WTC11 (cell line): ENCODE measurements at places on chromosomes 3 and 15. TPM values are rescaled to one million over a fixed set of nuclear protein-coding genes. Genes with fewer than 3 reads are reported as not detected.
A peak's percentile ranks its signal among the peaks of the same experiment; 100 is the strongest.

Gene AMIGO3
- total RNA-seq = 3.9 to 5.3 TPM (median 4.3 TPM) in 3 replicates

Gene PLSCR5
- not detected in 3 replicates for total RNA-seq

Gene ALPK3
- 16.5 to 23.0 TPM (median 20.9 TPM) in 3 replicates for total RNA-seq

Gene TBC1D21
- total RNA-seq = not detected in 3 replicates

Gene COX5A
- 336 to 355 TPM (median 354 TPM) in 3 replicates for total RNA-seq

Gene BTLA
- total RNA-seq = 0.14 to 0.37 TPM in 2 of 3 replicates, not detected in the other

GRCh38 chr3:16254916-16255315, 9.8 kb downstream of the DPH3 start:
- H3K4me1 ChIP-seq = peaks cover 27% of the 10 kb centered on the region
- 0 out of 2 replicates have a peak overlapping the region, but pooled peaks have one; percentile 24 for H3K27ac ChIP-seq
- H3K27me3 ChIP-seq = no peaks in the 10 kb centered on the region; the same call in 1 of the 2 replicates
- no peak overlapping the region for H3K4me3 ChIP-seq
- peaks cover 3% of the 10 kb centered on the region for H3K36me3 ChIP-seq

- H3K4me1 ChIP-seq = peaks cover 3% of the 10 kb centered on the region; the same call in 1 of the 2 replicates
- no peak overlapping the region for H3K27ac ChIP-seq
- no peaks in the 10 kb centered on the region for H3K27me3 ChIP-seq
- H3K36me3 ChIP-seq = no peaks in the 10 kb centered on the region
- DNase-seq = no peak
- H3K4me3 ChIP-seq = no peak overlapping the region
These were observed 27.2 kb downstream of the TIMP4 start for GRCh38 chr3:12131351-12132090.

GRCh38 chr3:8741581-8742261, 8.1 kb downstream of the CAV3 start:
- peak; percentile 58 for DNase-seq
- peak overlapping the region; percentile 61; the same call in 1 of the 2 replicates for H3K27ac ChIP-seq
- no peaks in the 10 kb centered on the region for H3K36me3 ChIP-seq
- peaks cover 13% of the 10 kb centered on the region for H3K27me3 ChIP-seq
- peaks cover 33% of the 10 kb centered on the region for H3K4me1 ChIP-seq
- peak overlapping the region; percentile 52 for H3K4me3 ChIP-seq

DNA sequence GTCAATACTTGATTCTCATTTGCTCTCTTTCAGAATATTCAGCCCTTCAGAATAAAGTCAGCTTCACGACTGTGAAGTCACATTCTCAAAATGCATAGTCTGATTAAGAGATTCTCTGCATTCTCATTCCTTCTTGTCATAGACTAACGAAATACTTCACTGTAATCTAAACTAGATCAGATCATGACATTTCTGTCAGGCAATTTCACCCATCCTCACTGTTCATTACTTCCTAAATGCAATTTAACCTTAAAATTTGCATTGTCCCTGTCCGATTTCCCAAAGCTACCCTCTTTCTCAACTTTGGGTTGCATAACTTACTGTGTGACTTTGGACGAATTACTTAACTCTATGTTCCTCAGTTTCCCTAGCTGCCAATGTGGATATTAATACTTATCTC, 6.2 kb downstream of the RPL22L1 start:
- no peak overlapping the region for H3K27ac ChIP-seq
- H3K27me3 ChIP-seq = no peaks in the 10 kb centered on the region
- DNase-seq = no peak
- peaks cover 9% of the 10 kb centered on the region for H3K4me1 ChIP-seq
- H3K4me3 ChIP-seq = no peak overlapping the region

GRCh38 chr15:55518641-55519040, 10.6 kb upstream of the DNAAF4 start:
- no peak for DNase-seq
- no peak overlapping the region for H3K4me3 ChIP-seq
- H3K27ac ChIP-seq = no peak overlapping the region
- peaks cover 4% of the 10 kb centered on the region for H3K27me3 ChIP-seq
- H3K36me3 ChIP-seq = peaks cover 6% of the 10 kb centered on the region
- H3K4me1 ChIP-seq = peaks cover 9% of the 10 kb centered on the region

DNA sequence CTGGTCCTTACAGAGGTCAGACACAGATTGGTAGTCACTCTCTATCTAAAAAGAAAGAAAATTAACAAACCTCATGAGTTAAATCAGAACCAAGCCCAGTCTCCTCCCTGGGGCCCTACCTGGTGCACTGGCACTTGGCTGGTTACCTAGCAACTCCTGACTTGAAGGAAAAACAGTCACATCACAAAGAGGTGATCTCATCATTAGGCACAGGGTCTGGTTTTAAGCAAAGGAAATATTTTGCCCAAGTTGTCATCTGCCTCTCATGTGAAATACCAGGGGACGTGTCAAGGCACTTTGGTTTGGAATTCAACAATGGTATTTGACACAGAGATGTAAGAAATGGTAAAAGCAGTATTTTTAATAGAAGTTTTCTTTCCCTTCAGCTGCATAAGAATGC, 47.7 kb upstream of the FMN1 start:
- H3K4me1 ChIP-seq = peaks cover 29% of the 10 kb centered on the region
- no peaks in the 10 kb centered on the region for H3K36me3 ChIP-seq
- no peaks in the 10 kb centered on the region; the same call in 1 of the 2 replicates for H3K27me3 ChIP-seq
- no peak for DNase-seq

DNA sequence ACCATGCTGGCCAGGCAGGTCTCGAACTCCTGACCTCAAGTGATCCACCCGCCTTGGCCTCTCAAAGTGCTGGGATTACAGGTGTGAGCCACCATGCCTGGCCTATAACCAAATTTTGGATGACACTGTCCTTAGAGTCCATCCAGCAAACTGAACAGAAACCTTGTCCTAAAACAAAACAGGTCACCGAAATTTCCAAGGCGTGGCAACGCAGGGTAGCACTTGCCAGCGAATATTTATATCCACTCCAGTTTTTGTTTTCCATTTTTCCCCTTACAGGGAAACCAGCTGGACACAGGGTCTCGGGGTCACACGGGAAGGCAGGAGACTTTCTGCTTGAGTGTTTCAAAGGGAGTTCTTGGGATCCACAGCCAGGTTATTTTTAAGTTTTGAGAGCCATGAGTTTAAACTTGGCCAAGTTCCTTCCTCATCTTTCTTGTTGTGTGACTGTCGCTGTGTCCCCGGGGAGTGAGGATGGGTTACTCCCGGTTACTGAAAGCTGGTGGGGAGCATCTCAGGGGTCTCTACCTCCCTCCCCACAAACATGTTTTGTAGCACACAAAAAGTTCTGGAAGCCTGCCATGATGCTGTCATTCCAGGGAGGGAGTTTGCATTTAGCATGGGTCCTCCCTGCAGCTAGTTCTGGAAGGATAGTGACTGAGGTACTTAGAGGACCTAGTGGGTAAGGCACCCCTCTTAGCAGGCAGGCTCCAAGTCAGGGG, 12.6 kb downstream of the LIMD1 start:
- H3K27ac ChIP-seq = peak overlapping the region; percentile 53; the same call in 1 of the 2 replicates
- H3K4me1 ChIP-seq = peaks cover 12% of the 10 kb centered on the region
- DNase-seq = no peak
- no peaks in the 10 kb centered on the region for H3K27me3 ChIP-seq
- H3K4me3 ChIP-seq = no peak overlapping the region
- H3K36me3 ChIP-seq = peaks cover 10% of the 10 kb centered on the region

DNA sequence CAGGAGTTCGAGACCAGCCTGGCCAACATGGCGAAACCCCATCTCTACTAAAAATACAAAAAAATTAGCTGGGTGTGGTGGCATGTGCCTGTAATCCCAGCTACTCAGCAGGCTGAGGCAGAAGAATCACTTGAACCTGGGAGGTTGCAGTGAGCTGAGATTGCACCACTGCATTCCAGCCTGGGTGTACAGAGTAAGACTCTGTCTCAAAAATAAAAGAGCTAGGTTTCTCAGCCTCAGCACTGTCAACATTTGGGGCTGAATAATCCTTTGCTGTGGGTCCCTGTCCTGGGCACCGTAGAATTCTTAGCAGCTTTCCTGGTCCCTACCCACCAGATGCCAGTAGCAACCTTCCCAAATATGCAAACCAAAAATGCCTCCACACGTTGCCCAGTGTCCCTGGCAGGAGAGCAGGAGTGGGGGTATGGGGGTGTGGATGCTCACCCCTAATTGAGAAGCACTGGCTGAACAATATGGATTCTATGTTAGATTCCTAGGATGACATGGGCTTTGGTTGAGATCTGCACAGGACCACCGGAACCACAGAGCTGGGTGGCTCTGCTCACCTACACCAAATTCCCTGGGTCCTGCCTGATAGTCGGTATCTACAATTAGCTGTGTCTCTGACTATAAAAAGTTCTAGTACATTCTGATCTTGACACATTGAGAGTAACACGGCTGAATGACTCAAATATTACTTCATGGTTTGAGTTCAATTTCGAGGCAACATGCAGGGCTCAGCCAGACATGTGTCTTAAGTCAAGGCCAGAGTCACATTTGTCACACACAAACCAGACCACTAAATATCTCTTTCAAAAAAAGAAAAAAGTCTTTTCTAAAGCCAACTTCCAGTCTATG, 577.0 kb upstream of the MDFIC2 start:
- H3K4me3 ChIP-seq = no peak overlapping the region
- no peaks in the 10 kb centered on the region for H3K36me3 ChIP-seq
- no peak overlapping the region for H3K27ac ChIP-seq

GRCh38 chr15:31974855-31975829, 55.2 kb upstream of the CHRNA7 start:
- no peak overlapping the region for H3K27ac ChIP-seq
- peak overlapping the region; percentile 65 for H3K4me3 ChIP-seq
- DNase-seq = peak; percentile 62
- peaks cover 27% of the 10 kb centered on the region for H3K4me1 ChIP-seq

DNA sequence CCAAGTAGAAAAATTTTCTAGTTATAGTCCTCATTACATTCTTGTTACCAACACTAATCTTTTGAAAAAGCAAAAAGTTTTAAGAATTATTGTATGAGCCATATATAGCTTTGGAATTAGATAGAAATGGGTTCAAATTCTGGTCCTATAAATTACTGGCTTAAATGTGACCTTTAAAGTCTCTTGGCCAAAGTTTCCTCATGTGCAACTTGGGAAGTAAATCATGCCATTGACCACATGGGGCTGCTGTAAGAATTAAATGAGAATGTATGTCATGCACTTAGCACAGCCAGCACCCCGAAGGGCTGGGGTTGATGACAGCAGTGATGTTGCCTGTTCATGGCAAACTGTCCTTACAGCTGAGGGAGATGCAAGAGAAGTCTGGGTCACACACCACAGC, 108.3 kb downstream of the TOP2B start:
- no peaks in the 10 kb centered on the region for H3K36me3 ChIP-seq
- no peaks in the 10 kb centered on the region for H3K27me3 ChIP-seq
- peaks cover 6% of the 10 kb centered on the region for H3K4me1 ChIP-seq
- H3K27ac ChIP-seq = no peak overlapping the region
